Naive thymus-derived CD4-positive, alpha-beta T cell (primary cell): ENCODE measurements at places on chromosomes 1 and 21. TPM values are rescaled to one million over a fixed set of nuclear protein-coding genes. Genes with fewer than 3 reads are reported as not detected.
A peak's percentile ranks its signal among the peaks of the same experiment; 100 is the strongest.

DNA sequence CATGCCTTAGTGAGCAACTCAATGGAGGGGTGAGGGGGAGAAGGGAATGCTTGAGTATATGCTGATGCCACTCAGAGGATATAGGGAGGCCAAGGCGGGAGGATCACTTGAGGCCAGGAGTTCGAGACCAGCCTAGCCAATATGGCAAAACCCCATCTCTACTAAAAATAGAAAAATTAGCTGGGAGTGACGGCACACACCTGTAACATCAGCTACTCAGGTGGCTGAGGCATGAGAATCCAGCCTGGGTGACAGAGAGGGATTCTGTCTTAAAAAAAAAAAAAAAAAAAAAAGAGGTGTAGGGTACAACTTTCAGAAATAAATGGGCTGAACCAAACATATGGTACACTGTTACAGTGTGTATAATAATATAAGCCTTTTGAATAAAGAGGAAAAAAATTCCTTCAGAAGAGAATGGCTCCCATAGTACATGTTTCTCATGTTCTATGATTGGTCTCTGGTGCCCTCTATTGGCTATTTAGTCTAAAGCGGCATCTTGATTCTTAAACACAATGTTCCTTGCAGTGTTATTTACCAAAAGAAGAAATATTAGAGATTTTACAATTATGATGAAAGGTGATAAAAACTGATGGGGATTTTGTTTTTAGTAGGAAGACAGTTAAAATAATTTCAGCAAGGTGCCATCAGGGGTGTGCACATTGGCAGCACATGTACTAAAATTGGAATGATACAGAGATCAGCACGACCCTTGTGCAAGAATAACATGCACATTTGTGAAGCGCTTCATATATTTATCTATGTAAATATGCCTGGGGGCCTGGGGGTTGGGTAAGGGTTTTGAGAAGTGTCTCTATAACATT is 109.8 kb downstream of the PATJ start:
- H3K4me1 ChIP-seq = no peaks in the 10 kb centered on the region
- DNase-seq = peak; percentile 61
- peaks cover 4% of the 10 kb centered on the region for H3K36me3 ChIP-seq
- H3K4me3 ChIP-seq = no peak overlapping the region
- H3K27me3 ChIP-seq = no peaks in the 10 kb centered on the region

DNA sequence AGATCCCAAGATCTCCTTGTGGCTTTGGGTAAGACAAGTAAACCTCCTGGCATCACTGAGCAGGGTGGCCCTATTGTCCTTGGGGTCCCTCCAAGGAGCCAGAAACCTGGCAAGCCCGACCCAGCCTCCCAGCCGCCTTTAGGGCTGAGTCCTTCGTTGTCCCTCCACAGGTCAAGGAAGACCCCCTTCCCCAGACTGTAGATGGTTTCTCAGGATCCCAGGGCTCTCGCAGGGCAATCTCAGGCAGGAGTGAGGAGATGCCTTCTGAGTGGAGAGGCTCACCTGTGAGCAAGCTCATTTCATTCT is 71.6 kb upstream of the CSF3R start:
- no peak for DNase-seq
- no peak overlapping the region for H3K4me3 ChIP-seq
- H3K36me3 ChIP-seq = no peaks in the 10 kb centered on the region
- H3K27ac ChIP-seq = no peak overlapping the region
- H3K27me3 ChIP-seq = peaks cover 3% of the 10 kb centered on the region
- no peaks in the 10 kb centered on the region for H3K4me1 ChIP-seq

- H3K4me1 ChIP-seq = no peaks in the 10 kb centered on the region
- no peaks in the 10 kb centered on the region for H3K27me3 ChIP-seq
- no peak overlapping the region for H3K27ac ChIP-seq
These were observed 11.7 kb downstream of the NDC1 start for GRCh38 chr1:53826367-53826766.

- DNase-seq = no peak
- no peaks in the 10 kb centered on the region for H3K27me3 ChIP-seq
- H3K4me1 ChIP-seq = no peaks in the 10 kb centered on the region
These were observed 259.0 kb upstream of the FOXD3 start for GRCh38 chr1:63063367-63063766.

DNA sequence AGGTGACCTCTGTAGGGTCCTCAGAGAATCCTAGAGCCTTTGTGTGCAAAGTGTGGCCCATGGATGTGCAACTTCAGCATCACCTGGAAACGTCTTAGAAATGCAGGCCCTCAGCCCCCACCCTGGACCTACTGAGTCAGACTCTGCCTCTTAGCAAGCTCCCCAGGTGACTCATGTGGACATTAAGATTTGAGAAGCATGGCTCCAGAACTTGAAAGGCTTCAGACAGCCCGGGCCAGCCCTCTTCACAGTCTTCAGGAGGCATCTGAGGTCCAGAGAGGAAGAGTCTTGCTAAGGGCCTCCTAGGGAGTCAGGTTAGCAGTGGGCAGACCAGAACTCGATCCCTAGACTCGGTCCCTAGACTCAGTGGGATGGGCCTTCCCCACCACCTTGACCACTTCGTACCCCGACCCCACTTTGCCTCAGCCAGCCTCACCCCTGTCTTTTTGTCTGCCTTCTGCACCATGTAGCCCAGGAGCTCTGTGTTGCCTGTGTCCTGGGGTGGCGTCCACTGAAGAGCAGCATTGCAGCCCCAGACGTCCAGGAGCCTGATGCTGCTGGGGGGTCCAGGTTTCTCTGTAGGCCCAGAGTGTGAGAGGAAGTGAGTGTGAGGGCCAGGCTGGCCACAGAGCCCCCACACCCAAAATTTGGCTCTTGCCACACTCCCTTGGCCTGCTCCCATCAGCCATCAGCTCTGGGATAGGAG is 4.8 kb downstream of the MYBPH start:
- no peak for DNase-seq
- no peaks in the 10 kb centered on the region for H3K36me3 ChIP-seq
- no peak overlapping the region for H3K4me3 ChIP-seq
- H3K27ac ChIP-seq = no peak overlapping the region

DNA sequence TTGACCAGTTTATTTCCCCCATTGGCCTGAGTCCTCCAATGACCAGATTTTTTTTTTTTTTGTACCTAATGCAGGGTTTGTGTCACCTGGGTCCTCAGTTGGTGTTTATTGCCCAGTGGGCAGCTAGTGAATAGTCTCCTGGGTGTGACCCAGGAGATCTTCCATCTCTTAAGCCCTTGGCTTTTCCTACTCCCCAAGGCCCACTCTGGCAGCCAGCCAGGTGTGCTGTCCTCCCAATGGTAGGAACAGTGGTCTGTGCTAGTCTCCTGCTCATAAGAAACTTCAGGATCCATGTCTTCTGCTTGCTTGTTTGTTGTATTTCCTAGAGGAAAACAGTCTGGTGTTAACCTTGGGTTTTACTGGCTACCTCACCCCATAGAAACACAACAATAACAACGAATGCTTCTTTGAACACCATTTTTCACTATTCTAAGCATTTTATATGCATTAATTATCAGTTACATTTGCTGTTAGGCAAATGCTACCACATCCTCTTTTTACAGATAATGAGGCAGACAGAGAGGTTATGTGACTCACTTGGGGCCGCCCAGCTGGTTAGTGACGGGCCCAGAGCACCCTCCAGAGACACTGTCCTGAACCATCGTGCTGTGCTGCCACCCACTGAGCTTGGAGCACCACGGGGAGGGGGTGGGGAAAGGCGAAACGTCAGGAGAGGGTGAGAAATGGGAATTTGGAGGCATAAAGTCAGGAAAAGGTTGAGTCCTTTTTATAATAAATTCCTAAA is 107.5 kb downstream of the HIVEP3 start:
- H3K4me3 ChIP-seq = no peak overlapping the region
- peaks cover 13% of the 10 kb centered on the region for H3K4me1 ChIP-seq
- H3K27me3 ChIP-seq = no peaks in the 10 kb centered on the region
- no peak overlapping the region for H3K27ac ChIP-seq
- H3K36me3 ChIP-seq = no peaks in the 10 kb centered on the region
- DNase-seq = no peak

DNA sequence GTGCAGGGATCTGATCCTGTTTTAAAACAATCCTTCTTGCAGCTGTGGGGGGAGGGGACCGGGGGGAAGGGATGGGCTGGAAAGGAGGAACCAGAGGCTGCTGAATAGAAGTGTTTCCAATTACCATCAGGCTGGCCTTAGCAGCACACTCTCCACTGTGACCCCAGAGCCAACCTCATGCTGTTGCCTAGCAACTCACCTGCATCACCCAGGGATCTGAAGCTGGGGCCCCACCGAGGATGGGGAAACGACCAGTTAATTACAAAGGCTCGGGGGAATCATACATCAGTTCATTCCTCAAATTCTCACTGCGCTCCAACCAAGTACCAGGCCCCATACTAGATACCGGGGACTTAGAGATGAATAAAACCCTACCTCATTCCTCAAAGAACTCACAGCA is 11.9 kb upstream of the GPX7 start:
- H3K4me1 ChIP-seq = no peaks in the 10 kb centered on the region
- no peak overlapping the region for H3K4me3 ChIP-seq
- H3K27ac ChIP-seq = no peak overlapping the region
- no peaks in the 10 kb centered on the region for H3K36me3 ChIP-seq

GRCh38 chr1:28684937-28685336 is 16.4 kb downstream of the GMEB1 start:
- no peak overlapping the region for H3K27ac ChIP-seq
- H3K4me1 ChIP-seq = no peaks in the 10 kb centered on the region
- no peak for DNase-seq
- no peak overlapping the region for H3K4me3 ChIP-seq
- no peaks in the 10 kb centered on the region for H3K27me3 ChIP-seq

GRCh38 chr1:23657659-23658275 is 33.8 kb upstream of the RPL11 start:
- H3K27me3 ChIP-seq = no peaks in the 10 kb centered on the region
- DNase-seq = no peak
- H3K4me1 ChIP-seq = no peaks in the 10 kb centered on the region
- H3K36me3 ChIP-seq = no peaks in the 10 kb centered on the region
- no peak overlapping the region for H3K27ac ChIP-seq

DNA sequence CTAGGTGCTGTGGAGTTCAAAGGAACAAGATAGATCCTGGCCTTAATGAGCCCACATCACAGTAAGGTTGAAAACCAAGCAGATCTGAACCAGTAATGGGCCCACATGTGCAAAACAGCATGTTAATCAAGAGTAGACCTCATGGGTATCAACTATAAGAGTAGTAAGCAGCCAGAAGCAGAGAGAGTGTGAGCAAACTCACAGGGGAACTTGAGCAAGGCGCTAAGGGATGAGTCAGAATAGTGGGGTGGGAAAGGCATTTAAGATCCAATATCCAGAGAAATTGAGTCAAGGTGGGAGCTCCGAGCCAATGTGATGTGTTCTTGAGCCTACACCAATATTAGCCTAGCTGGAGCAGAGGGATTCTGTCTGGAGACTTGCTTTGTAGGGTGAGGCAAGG is 52.4 kb upstream of the GJA5 start:
- H3K4me3 ChIP-seq = no peak overlapping the region
- H3K27me3 ChIP-seq = no peaks in the 10 kb centered on the region
- no peaks in the 10 kb centered on the region for H3K4me1 ChIP-seq
- DNase-seq = no peak
- no peak overlapping the region for H3K27ac ChIP-seq

DNA sequence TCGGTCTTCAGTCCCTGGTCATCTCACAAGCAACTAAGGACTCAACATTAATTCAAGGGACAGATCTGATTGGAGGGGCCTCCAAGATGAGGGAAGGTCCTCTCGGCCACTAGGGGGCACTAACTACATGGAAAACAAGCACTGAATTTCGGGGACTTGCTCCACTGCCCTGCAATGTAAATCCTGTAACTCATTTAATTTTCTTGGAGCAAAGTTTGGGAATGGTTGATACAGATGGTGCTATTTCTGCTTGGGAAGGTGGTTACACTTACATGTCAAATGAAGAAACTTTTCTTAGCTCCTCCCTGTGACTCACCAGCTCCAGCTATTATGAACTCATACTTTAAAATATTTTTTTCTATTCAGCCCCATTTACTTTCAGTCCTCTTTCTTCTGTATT is 97.4 kb upstream of the KCNJ15 start:
- H3K27me3 ChIP-seq = no peaks in the 10 kb centered on the region
- no peak overlapping the region for H3K27ac ChIP-seq
- no peaks in the 10 kb centered on the region for H3K4me1 ChIP-seq
- no peaks in the 10 kb centered on the region for H3K36me3 ChIP-seq

DNA sequence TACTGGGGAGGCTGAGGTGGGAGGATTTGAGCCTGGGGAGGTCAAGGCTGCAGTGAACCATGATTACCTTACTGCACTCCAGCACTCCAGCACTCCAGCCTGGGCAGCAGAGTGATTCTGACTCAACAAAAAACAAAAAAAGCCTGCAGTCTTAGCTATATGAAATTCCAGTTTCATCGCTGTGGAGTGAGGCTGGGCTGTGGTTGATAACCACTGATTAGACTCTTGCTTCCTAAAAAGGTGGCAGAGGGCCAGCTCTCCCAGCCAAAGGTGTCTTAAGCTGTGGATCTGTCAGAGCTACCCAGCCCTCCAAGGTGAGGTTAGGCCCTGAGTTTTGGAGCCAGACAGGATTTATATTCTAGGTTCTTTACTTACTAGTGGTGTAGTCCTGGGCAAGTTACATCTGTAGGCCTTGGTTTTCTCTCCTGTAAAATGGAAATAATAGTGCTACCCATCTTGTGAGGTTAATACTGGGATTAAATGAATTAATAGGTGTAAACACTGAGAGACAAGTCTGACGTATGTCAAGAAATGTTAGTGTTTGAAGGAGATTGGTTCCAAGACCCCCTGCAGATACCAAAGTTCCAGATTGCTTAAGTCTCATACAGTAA is 35.9 kb downstream of the TMCC2 start:
- H3K27me3 ChIP-seq = no peaks in the 10 kb centered on the region
- no peak overlapping the region for H3K4me3 ChIP-seq
- no peaks in the 10 kb centered on the region for H3K4me1 ChIP-seq
- H3K27ac ChIP-seq = no peak overlapping the region

DNA sequence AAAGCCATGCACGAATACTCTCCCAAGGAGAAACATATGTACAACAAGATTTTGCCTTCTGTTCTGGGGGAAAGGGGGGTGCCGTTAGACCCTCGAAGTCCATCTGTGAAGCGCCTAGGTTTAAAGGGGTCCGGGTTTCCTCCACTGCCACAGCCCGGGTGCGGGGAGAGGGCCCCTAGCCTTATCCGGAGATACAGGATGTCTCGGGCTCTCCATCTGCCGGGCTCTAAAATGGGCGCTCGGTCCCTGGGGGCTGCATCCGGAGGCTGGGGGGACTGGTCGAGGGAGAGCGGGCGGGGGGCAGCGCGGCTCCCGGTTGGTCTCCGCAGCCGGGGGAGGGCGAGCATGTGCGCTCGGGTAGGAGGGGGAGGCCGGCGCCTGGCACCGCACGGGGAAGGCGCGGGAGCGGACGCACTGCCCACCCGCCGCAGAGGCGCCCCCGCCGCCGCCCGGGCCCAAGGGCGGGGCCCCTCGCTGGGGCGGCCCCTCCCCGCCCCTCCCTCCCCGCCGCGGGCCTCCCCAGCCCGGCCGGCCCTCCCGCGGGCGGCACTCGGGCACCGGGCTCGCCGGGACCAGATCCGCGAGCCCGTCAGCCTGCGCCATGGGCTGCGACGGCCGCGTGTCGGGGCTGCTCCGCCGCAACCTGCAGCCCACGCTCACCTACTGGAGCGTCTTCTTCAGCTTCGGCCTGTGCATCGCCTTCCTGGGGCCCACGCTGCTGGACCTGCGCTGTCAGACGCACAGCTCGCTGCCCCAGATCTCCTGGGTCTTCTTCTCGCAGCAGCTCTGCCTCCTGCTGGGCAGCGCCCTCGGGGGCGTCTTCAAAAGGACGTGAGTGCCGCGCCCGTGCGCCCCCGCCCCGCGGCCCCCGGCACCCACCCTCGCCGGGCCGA is 63.1 kb downstream of the ELK4 start:
- no peak for DNase-seq
- H3K36me3 ChIP-seq = no peaks in the 10 kb centered on the region
- peaks cover 14% of the 10 kb centered on the region for H3K27me3 ChIP-seq
- no peaks in the 10 kb centered on the region for H3K4me1 ChIP-seq
- no peak overlapping the region for H3K4me3 ChIP-seq

The CELA2B gene
- not detected for total RNA-seq

The OLFML3 gene
- 0.24 TPM for total RNA-seq

The SLAMF8 gene
- 1.0 and 1.3 TPM in 2 replicates for total RNA-seq

The PERM1 gene
- total RNA-seq = not detected
